ENCODE measurements at places on chromosomes 13 and 19.

DNA sequence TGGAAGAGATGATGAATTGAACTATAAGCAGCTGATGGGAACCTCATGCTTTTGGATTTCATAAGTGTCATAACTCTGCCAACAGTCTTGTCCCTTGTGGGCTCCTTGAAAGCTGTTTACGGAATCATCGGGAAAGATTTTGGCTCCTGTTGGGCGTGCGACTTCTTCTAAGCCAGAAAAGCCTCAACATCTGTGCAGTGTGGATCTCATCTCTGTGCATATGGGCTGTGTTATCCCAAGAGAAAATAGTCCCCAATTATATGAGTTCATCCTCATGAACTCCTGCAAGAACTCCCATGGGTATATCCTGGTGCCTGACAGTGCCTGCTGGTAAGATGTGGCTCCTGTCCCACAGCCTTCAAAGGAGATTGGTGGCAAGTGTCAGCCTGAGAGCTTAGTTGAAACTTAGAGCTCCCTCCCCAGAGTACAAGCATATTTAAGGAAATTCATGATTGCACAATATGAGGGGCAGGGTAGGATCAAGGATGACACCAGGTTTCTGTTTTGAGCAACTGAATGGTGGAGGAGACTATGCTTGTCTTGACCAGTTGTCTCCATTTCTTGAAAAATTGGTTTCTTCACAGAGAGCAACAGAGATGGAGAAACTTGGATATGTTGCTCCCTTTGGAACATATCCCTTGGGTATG is 243.5 kb downstream of the ITGBL1 start:
- DNase-seq = no peak

DNA sequence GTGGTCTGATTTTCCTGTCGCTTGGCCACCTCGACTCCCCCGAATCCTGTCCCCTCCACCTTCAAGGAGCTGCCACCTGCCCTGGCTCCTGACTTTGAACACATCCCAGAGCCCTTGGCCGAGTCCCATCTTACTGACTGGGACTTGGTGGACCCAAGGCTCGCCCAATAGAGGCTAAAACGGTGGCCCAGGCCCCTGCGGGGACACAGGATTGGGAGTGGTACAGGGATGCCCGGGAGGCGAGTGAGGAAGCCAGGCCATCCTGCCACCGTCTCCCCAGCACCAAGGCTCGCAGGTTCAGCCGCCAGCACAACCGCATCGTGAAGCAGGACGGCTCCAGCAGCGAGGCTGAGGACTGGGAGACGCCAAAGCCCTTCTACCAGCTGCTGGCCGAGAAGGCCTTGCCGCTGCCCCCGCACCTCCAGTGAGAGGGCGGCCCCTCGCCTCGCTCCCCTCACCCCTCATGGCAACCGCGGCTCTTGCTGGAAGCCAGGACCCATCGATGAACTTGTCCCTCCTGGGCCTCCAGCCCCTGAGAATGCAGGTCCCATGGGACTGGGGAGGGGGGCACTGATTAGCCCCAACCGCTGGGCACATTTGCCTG is 5.3 kb downstream of the SIX5 start:
- no peak for DNase-seq

GRCh38 chr19:5814852-5815246 is 10.0 kb downstream of the NRTN start:
- no peak for DNase-seq

DNA sequence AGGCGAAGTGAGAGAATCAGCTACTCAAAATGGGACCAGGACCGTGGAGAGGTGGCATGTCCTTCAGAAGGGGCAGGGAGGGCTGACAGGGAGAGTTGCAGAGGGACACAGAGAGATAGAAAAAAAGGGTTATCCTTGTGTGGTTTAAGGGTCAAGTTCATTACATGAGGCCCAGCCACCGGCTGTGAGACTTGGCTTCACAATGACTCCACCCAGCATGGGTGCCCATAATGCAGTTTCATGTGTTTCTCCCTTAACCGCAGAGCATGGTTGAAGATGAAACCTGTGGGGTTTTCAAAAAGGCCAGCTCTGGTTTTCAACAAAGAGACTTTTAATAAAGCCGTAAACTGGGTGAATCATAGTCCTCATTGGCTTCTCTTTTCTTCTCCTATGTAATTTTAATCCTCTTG is 164.6 kb downstream of the KLF5 start:
- peak; percentile 28 for DNase-seq

GRCh38 chr19:6115992-6116391 is 5.7 kb upstream of the RFX2 start:
- no peak for DNase-seq

DNA sequence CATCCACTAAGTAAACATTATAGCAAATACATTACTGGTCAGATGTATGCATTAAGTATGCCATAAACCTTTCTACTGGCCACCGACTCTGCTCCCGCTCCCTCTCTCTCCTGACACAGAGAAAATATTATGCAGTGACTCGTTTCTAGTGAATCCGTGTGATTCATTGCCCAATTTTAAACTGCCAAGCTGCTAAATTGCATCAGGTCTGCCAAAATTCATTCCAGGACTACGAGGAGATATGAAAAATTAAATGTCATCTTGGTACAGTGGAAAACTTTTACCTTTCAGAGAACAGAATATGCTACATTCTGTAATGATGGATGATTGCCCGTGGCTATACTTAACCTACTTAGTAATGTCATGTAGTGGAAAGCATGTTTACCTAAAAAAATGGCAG is 368.8 kb upstream of the TSHZ3 start:
- DNase-seq = no peak

- no peak for DNase-seq
Measured at GRCh38 chr13:80858131-80858530, 517.2 kb upstream of the SPRY2 start.

DNA sequence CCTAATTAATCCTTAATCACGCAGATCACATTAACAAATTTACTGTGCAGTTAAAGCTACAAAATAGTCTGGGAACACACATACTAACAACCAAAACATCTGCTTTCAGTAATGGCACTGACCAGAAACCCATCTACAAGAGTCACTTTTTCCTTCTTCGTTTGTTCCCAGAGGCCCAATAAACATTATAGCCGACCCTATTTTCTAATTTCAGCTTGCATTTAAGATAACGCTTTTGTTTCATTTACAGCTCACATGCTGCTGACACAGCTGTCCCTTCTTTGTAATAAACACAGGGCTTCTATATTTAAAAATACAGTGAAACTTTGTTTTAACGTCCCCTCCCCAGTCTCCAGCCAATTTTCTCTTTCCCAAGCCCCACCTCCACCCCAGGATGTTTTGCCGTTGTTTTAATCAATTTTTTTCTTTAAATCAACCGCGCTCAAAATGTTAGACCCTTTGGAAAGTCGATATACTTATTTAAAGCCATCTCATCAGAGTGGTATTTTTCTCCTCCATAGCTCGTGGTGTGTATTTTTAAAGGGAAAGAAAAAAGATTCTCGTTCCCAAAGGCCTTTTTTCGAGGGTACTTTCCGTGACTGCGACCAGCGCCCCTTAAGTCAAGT is 1.7 kb upstream of the WBP4 start:
- DNase-seq = no peak

GRCh38 chr19:49064768-49065611 is at the start of gene NTF4:
Gene NTF4, minus strand, starts transcription at chr19:49064818. Its CDS starts 2,821 bp downstream, at chr19:49061997.
- DNase-seq = no peak

DNA sequence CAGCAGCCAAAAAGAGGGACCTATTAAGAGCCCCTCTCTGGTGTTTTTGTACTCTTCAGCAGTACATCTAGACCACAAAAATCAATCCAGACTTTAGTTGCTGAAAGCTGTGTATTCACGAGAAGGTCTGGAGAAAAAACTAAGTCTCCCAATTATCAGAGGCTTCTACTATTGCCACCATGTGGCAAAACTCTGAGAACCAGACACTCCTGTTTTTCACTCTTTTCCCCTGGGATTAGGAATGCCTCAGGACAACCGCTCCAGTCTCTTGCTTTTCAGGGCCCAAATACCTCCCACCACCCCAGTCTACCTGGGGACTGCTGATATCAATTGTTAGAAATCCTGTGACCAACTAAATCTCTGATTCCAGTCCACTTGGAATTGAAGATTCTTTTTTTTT is 30.1 kb upstream of the OBI1 start:
- DNase-seq = no peak

GRCh38 chr19:3669082-3669946 is 31.0 kb downstream of the PIP5K1C start:
- no peak for DNase-seq

GRCh38 chr13:77508959-77509620 is 26.4 kb upstream of the SCEL start:
- DNase-seq = no peak

- no peak for DNase-seq
Measured at GRCh38 chr19:5913739-5914357, at the start of gene CAPS. Gene CAPS, plus strand, starts transcription at chr19:5914254. Its CDS starts 153 bp downstream, at chr19:5914407.

- DNase-seq = no peak
Measured at GRCh38 chr13:34358811-34359513, 541.0 kb downstream of the RFC3 start.

GRCh38 chr13:36559375-36559774 is 114.4 kb upstream of the SERTM1 start:
- DNase-seq = no peak

Measured in stimulated activated CD8-positive, alpha-beta memory T cell treated with anti-CD3 and anti-CD28 coated beads, Interleukin-2, amount 100 ng/mL, for 48 hours (primary cell).